CD4-positive, alpha-beta T cell treated with Interleukin-12 subunit alpha and Interleukin-12 subunit beta, for 1 hour (primary cell): ENCODE measurements at places on chromosomes 13 and 19.

GRCh38 chr13:30708541-30708940 lies 26.8 kb upstream of the ALOX5AP start:
- DNase-seq, result no peak

GRCh38 chr19:17549085-17549740 lies 6.2 kb upstream of the COLGALT1 start:
- DNase-seq, result no peak

GRCh38 chr13:77528834-77529500 lies 6.5 kb upstream of the SCEL start:
- DNase-seq, result no peak

GRCh38 chr19:28686756-28687155 lies 526.2 kb downstream of the UQCRFS1 start:
- DNase-seq, result no peak

DNA sequence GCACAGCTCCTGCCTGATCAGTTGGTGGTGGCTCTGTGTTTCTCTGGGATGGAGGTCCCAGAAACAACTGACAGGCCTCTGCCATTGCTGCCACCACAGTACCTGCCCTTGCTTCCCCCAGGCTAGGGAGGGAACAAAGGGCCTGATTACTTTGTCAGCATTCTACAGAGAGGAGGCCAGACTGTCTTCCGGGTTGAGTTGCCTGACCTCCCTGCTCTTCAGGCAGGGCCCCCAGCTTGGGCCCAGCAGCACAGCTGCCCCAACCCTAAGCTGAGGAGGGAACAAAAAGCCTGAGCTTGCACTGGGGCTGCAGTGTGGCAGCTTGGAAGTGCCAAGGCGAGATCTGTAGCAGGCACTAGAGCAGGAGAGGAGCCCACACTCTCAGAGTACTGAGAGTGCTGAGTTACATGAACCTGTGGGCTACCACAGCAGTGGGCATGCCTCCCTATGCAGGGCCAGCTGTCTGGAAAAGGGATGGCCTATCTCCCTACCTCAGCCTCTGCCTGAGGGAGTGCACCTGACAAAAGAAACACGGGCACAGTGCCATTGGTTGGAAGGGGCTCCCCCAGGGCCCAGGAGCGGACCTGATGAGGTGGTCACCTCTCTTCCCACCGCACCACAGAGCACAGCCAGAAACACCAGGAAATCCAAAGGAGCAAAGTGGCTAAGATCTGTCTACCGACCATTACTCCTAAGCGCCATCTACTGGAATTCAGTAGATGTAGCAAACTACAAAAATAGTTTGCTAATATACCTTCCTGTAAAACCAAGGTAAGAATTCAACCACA lies 24.4 kb downstream of the SLC25A15 start:
- peak; percentile 18 for DNase-seq

GRCh38 chr19:54708781-54709180 lies 15.5 kb upstream of the KIR3DL3 start:
- no peak for DNase-seq
